ENCODE measurements at places on chromosomes 7 and 10. TPM values are rescaled to one million over a fixed set of nuclear protein-coding genes. Genes with fewer than 3 reads are reported as not detected.

- no peak for DNase-seq
Measured at GRCh38 chr10:33212061-33212748, 122.3 kb downstream of the NRP1 start.

Gene ZSCAN25
- 18.5 TPM for total RNA-seq

DNA sequence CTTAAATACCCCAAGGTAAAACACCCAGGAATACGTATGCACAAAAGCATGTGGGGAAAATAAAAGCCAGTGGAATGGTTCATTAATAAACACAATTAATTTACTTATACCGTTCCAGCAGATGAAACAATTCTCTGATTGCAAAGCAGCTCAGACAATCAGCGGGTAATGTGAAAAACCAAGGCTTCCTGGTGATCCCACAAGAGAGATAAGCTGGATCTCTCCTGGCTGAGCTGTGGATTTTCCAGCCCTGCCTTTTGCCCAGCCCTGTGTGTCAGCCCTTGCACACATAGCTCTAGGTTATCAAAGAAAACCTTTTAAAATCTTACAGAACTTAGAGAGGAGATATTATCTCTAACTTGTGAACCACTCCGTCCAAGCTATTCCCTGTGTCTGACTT is 1010.7 kb upstream of the AUTS2 start:
- DNase-seq = no peak

- DNase-seq = no peak
Measured at GRCh38 chr10:123408660-123409059, 254.5 kb downstream of the BUB3 start.

DNA sequence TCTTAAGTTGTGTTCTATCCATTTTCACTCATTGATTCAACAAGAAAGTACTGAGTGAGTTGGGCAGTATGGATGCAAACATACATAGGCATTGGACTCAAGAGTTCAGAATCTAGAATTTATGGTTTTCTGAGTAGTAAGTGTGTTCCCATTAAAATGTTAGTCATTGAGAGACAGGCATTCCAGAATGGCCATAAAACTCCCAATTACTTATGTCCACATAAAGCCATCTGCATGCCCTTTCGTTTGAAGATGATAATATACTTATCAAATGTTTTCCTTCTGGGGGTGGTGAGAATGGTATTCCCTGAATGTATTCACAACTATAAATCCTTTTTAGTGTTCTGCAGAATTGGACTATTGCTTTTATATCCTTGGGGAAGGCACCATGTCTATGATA is 131.6 kb downstream of the CD36 start:
- DNase-seq = no peak

DNA sequence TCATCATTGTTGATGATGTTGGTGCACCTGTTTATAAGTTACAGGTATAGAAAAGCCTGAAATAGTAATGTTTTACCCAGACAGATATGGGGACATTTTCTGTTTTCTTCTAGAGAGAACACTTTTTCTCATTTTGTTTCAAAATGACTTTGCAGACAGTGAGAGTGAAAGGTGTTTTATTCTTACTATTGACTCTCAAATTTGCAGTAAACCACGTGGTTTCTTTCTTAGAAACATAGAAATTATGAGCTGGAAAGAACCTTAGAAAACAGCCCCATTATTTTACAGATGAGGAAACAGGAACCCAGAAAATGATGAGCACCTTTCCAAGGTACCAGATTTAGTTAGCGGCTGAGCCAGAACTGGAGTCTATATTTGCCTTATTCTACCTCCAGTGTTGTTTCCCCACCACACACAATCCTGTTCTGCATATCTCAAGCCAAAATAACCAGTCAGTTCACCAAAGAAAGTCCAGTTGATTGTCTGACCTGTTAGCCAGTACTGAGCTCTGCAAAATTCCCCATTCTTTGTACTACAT is 138.9 kb upstream of the AHR start:
- no peak for DNase-seq

Gene ITIH5
- total RNA-seq = 8.1 TPM

DNA sequence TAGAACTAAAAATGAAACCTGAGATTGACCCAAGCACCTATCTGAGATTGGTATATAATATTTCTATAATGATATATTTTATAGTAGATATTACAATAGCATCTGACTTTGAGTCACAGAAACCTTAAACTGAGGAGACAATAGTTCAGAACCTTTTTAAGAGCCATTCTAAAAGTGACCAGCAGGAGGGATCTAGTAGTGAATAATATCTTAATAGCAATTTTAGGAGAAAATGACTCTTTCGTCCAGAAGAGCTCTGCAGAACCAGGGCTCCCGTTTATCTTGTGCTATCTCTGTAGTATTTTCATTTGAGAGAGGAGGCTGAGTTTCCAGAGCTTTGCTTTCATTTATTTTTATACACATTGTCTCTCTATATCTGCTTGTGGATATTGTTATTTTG is 68.1 kb downstream of the PODXL start:
- no peak for DNase-seq

DNA sequence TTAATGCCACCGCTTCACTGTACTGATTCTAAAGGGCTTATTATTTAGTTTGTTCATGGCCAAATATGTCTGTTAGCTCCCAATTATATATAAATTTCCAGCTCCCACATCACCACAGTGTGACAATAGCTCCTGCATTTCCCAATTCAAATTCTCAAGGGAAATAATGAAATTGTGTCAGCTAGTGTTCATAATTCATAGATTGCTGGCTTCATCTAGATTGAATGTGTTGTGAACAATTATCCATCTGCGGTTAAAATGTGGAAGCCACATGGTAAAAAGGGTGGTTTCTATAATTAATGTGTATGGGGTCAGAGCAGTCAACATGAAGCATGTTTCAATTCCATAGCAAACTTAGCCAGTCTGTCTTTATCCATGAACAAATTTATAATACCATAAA is 154.3 kb downstream of the SEMA3E start:
- DNase-seq = no peak

Gene FXYD4
- not detected for total RNA-seq

DNA sequence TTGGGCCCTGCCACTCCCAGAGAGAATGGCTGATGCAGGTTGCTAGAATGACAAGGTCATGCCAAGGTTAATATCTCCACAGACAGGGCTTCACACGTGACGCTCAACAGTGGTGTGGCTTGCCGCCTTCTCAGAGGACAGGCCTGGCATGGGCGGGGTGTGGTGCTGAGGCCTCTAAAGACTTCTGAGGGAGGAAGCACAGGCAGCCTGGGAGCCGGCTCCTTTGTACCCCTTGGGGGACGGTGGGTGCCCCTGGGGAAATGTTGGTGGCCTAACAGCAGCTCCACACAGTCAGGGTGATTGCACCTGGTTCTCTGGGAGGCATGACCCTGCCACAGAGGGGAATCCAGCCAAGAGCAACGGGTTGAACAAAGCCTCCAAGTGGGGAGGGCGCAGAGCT is 115.1 kb downstream of the PKD1L1 start:
- DNase-seq = no peak

DNA sequence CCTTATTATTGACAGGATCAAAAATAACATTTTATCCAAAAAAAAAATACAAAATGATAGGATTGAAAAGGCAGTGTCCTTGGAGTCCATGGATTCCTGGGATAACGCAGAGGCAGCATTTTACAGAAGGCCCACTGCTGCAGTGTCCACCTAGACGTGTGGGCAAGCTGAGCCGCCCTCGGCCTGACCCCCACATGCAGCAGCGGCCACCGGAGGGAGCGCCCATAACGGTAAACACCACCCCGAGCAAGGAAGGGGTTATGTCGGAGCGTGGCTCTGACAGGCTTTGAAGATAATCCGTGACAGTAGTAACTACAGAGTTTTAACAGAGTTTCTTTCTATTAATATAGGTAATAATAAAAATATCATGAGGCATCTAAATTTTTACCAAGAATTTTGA is 45.3 kb upstream of the PITRM1 start:
- DNase-seq = no peak

Measured in mucosa of descending colon (tissue), 3 donors.